ENCODE measurements at places on chromosomes 7 and 10. TPM values are rescaled to one million over a fixed set of nuclear protein-coding genes. Genes with fewer than 3 reads are reported as not detected.

GRCh38 chr7:7486362-7486761, 49.3 kb downstream of the COL28A1 start:
- no peak for DNase-seq

GRCh38 chr10:104417637-104418292, 64.1 kb downstream of the CFAP58 start:
- no peak for DNase-seq

GRCh38 chr10:6128087-6128486, 39.3 kb downstream of the RBM17 start:
- no peak for DNase-seq

GRCh38 chr10:33497338-33497737, 162.9 kb upstream of the NRP1 start:
- no peak for DNase-seq

RSPH10B2 gene
- total RNA-seq, result not detected

SLC26A3 gene
- total RNA-seq, result 0.31 TPM

SYT15 gene
- total RNA-seq, result 10.4 TPM

PCLO gene
- total RNA-seq, result 17.7 TPM
